ENCODE measurements at places on chromosomes 6 and 20. TPM values are rescaled to one million over a fixed set of nuclear protein-coding genes. Genes with fewer than 3 reads are reported as not detected.
A peak's percentile ranks its signal among the peaks of the same experiment; 100 is the strongest.

DNA sequence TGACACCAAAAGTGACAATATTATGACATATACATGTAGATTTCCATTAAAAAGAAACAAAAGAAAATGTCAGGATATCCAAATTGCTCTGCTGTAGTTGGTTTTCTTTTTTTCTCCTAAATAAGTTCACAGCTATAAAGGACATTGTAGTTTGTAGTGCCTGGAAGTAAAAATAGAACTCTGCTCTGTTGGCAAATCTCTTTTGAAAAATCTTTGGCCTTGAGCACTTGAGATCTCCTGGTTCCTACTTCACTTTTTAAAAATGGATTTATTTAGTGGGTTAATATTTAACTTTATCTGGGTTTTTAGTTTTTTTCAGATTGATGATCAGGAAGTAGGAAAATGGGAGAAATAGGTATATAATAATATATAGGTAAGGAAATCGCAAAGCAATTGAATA is 52.9 kb downstream of the AFDN start:
- no peak overlapping the region for H3K27ac ChIP-seq
- no peaks in the 10 kb centered on the region for H3K4me1 ChIP-seq
- H3K27me3 ChIP-seq: peaks cover 2% of the 10 kb centered on the region
- H3K4me3 ChIP-seq: no peak overlapping the region

Gene GNRH2
- total RNA-seq: 0.85 TPM

Gene PREX1
- total RNA-seq: 142 TPM

DNA sequence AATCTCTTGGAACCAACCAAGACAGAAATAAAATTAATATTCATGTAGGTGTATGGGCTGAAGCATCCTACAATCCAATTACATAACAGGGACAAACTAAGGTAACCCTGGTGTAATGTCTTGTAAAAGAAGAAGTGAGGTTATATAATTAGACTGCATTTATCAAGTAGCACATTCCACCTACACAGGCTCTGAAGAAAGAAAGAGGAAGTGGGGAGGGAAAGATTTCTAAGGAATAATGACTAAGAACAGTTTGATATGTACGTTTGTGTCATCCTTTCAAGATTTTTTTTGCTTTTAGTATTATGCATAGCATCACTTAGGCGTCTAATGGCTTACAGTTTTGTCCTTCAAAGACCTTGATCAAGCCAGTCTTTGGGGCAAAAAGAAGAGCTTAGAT is 139.7 kb downstream of the PLCB1 start:
- H3K4me3 ChIP-seq: no peak overlapping the region
- no peak for DNase-seq
- peaks cover 4% of the 10 kb centered on the region for H3K27me3 ChIP-seq
- peaks cover 1% of the 10 kb centered on the region for H3K4me1 ChIP-seq
- no peaks in the 10 kb centered on the region for H3K36me3 ChIP-seq

DNA sequence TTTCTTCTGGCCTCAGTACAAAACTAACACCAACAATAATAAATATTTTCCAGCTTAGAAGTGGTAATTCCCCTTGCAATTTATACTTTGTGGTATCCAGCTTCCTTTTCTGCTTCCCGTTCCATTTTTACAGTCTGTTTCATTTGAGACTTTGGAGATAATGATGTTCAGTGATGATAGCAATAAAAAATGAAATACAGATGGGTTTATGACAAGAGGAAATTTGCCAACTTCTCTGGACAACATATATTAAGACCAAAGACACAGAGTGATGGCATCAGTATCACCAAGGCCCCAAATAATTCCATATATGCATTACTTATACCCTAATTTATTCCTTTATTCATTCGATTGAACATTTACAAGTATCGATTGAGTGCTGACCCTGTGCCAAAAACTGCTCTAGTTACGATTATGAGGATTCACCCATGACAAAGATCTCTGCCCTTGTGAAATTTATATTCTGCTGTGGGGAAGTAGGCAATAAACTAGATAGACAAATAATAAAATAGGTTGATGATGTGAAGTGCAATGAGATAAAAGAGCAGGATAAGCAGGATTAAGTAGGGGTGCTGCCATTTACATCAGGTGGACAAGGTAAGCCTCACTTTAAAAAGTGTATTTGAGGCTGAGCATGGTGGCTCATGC is 18.1 kb upstream of the TASP1 start:
- H3K27me3 ChIP-seq: peaks cover 2% of the 10 kb centered on the region
- H3K4me1 ChIP-seq: no peaks in the 10 kb centered on the region
- H3K4me3 ChIP-seq: no peak overlapping the region
- H3K27ac ChIP-seq: no peak overlapping the region
- DNase-seq: no peak

DNA sequence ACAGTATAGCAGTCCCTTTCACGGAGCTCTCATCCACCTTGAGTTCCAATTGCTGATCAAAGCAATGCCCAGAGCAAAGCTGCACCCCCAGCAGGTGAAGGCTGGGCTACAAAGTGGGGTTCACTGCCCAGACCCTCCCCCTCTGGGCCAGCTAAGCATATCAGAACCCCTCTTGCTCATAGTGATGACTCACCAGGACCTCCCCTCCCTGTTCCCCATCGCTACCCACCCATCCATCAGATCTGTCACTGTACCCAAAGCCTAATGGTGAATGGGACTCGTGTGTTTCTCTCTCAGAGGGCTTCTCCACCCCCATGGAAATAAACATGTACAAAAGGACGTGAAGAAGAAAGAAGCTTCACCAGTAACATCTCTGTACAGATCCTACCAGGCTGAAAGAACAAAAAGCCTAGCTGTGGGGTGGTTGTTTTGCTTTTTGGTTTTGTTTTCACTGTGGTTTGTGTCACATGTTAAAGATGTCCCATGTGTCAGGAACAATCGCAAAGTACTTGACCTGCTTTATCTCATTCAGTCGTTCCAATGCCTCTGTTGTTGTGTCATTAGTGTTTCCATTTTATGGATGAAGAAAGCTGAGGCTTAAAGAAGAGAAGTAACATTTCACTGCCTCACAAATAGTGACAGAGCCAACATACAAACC is 518.5 kb downstream of the CD83 start:
- H3K27me3 ChIP-seq: peaks cover 16% of the 10 kb centered on the region
- peak; percentile 43 for DNase-seq
- peaks cover 2% of the 10 kb centered on the region for H3K36me3 ChIP-seq
- H3K4me1 ChIP-seq: peaks cover 39% of the 10 kb centered on the region
- H3K27ac ChIP-seq: peak overlapping the region; percentile 83

Gene NRN1
- 49.8 TPM for total RNA-seq

GRCh38 chr6:132961610-132962009 is 147.2 kb downstream of the RPS12 start:
- H3K4me3 ChIP-seq: no peak overlapping the region
- peaks cover 17% of the 10 kb centered on the region for H3K36me3 ChIP-seq
- H3K27ac ChIP-seq: no peak overlapping the region
- peaks cover 34% of the 10 kb centered on the region for H3K27me3 ChIP-seq
- peaks cover 22% of the 10 kb centered on the region for H3K4me1 ChIP-seq

- no peaks in the 10 kb centered on the region for H3K36me3 ChIP-seq
- H3K4me1 ChIP-seq: peaks cover 4% of the 10 kb centered on the region
- H3K4me3 ChIP-seq: peak overlapping the region; percentile 41
Observed at GRCh38 chr20:44747166-44748004, 1.7 kb downstream of the KCNK15 start.

- H3K4me3 ChIP-seq: no peak overlapping the region
- no peak overlapping the region for H3K27ac ChIP-seq
- DNase-seq: no peak
- H3K4me1 ChIP-seq: no peaks in the 10 kb centered on the region
Observed at GRCh38 chr6:100657678-100658330, 193.1 kb upstream of the SIM1 start.

DNA sequence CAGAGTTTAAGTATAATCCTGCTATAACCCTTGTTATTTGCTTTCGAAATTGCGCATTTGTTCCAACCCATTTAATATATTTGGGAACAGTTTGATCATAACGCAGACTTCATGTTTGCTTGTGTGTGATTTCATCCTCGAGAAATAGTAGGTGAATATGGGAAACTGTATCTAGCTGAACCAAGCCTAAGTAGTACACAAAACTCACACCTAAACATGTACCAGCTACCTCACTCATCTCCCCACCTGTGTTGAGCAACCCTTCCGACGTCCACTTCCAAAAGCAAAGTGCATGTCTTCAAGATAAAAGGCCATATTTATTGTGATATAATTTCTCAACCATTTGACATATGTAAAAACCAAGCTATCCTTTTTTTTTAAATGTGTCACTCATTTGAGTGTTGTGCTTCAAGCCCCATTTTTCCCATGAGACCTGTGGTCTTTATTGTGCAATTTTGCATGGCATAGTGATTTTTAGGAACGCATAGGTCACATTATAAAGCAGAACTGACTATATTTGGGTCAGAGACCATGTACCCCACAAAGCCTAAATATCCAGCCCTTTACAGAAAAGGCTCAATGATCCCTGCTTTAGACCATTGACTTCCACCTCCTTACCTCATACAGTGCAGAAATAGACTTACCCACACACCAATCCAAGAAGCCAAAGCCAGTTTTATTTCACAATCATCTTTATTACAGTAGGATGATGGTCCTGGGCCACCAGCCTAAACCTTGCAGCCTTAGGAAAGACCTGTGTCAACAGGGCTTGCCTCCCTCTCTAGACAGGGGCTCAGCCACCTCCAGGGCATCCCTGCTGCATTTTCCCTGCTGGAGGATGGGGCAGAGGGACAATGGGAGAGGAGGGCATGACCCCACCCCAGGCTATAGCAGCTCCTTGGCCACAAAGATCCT is 7.1 kb downstream of the CCND3 start:
- DNase-seq: no peak
- H3K27me3 ChIP-seq: no peaks in the 10 kb centered on the region
- peaks cover 58% of the 10 kb centered on the region for H3K4me1 ChIP-seq
- H3K4me3 ChIP-seq: peak overlapping the region; percentile 100
- peaks cover 64% of the 10 kb centered on the region for H3K36me3 ChIP-seq
- H3K27ac ChIP-seq: peak overlapping the region; percentile 90

Gene NOTCH4
- total RNA-seq: 0.79 TPM

DNA sequence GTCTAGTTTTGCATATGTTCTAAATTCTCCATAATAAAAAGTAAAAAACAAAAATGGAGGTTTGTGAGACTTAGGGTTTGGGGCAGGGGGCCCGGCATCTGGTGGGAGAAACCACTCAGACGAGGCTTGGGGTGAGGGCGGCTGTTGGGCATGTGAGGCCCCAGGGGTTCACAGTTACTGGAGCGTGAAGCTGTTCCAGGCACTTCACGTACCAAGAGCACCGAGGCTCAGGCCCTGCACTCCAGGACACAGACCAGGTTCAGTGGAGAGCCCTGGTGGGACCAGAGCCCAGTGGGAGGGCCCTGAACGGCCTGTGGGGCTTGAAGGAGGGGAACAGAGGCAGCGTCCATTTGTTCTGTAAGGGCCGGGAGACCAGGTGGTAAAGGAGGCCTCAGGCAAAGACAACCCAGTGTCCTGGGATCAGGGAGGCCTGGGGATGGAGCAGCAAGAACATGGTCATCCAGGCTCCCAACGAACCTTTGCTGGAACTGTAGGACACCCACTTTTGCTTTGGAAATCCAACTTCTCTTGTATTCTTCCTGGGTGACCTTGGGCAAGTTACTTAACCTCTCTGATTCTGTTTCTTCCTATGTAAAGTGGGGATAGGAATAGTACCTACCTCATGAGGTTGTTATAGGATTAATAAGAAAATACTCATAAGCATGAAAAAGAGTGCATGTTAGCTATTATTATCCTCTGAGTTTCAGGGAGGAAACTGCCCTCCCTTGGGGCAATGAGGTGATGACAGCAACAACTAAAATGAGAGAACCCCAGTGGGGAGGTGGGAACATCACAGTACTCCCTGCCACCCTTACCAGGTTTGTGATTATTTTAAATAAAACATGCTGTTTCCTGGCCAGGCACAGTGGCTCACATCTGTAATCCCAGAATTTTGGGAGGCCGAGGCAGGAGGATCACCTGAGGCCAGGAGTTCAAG is 1.1 kb upstream of the FGD2 start:
- H3K27ac ChIP-seq: peak overlapping the region; percentile 30
- H3K4me3 ChIP-seq: no peak overlapping the region
- peaks cover 23% of the 10 kb centered on the region for H3K4me1 ChIP-seq
- no peaks in the 10 kb centered on the region for H3K36me3 ChIP-seq

Gene PRKN
- 1.00 TPM for total RNA-seq

DNA sequence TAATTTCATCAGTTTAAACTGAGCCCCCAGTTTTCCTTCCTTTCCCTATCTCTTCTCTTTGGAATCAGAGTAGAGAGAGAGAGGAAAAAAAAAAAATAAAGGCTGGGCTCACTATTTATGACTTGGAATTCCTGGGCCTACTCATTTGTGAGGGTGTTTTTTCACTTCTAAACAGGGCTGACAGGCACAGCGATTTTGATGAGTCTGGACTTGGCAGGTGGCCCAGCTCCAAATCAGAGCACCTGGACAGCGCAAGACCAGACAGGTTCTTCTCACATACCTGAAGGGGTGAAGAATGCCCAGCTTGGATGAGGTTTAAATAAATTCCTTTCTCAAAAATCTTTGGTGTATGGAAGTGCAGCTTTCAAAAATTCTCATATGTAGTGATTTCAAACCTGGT is 122.2 kb downstream of the KIF13A start:
- H3K27ac ChIP-seq: no peak overlapping the region
- H3K4me1 ChIP-seq: no peaks in the 10 kb centered on the region
- H3K4me3 ChIP-seq: no peak overlapping the region

- no peaks in the 10 kb centered on the region for H3K4me1 ChIP-seq
- no peaks in the 10 kb centered on the region for H3K36me3 ChIP-seq
Observed at GRCh38 chr6:55047451-55048044, 126.8 kb upstream of the HCRTR2 start.

- H3K4me3 ChIP-seq: no peak overlapping the region
- H3K4me1 ChIP-seq: peaks cover 3% of the 10 kb centered on the region
- H3K27me3 ChIP-seq: no peaks in the 10 kb centered on the region
- H3K27ac ChIP-seq: no peak overlapping the region
Observed at GRCh38 chr20:40494248-40494647, 194.8 kb downstream of the MAFB start.

GRCh38 chr20:20227013-20227571 is 140.8 kb upstream of the INSM1 start:
- DNase-seq: no peak
- peaks cover 15% of the 10 kb centered on the region for H3K27me3 ChIP-seq
- H3K27ac ChIP-seq: no peak overlapping the region
- no peaks in the 10 kb centered on the region for H3K36me3 ChIP-seq

Gene ZDHHC14
- total RNA-seq: 5.2 TPM

Measured in activated naive CD8-positive, alpha-beta T cell treated with anti-CD3 and anti-CD28 coated beads, Interleukin-2, amount 10 ng/mL, durations not matched to agents 7 days and 5 days (primary cell).